ENCODE measurements at places on chromosomes 13 and 19.

DNA sequence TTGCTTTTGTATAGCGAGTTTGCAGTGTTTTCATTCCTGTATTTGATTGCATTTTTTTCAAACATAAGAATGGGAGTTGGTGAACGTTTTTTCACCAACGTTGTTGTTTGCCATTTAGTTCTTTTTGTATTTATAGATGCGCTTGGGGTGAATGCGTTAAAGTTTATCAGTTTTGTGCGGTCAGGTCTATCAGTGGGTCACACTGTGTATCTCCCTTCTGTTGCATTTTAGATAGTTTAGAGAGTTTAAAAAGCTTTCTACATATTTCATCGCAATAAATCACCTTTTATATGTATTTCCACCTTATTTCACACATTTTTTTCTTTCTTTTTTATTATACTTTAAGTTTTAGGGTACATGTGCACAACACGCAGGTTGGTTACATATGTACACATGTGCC, 16.4 kb downstream of the OR7A5 start:
- no peak for DNase-seq

DNA sequence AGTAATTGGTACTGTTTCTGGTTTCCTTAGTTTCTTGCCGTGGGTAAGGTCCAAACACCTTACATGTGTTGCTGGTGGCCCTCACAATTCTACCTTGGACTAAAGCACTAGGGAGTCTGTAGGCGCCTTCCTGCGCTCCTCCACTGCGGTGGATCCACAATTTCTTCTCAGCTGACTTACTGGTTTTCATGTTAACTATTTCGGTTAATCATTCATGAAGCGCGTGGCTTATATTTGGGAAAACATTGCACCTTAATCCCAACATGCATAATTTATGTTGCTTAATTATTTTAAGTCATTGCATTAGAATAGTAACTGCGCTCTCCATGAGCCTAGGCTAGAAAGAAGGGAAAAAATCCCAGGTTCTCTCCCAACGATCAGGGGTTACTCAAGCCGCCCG, 37.7 kb downstream of the ARHGEF7 start:
- DNase-seq = no peak

- DNase-seq = no peak
These were observed 27.5 kb upstream of the SERPINE3 start for GRCh38 chr13:51311957-51312520.

GRCh38 chr19:47109541-47110375, 3.8 kb downstream of the ZC3H4 start:
- DNase-seq = peak; percentile 76

DNA sequence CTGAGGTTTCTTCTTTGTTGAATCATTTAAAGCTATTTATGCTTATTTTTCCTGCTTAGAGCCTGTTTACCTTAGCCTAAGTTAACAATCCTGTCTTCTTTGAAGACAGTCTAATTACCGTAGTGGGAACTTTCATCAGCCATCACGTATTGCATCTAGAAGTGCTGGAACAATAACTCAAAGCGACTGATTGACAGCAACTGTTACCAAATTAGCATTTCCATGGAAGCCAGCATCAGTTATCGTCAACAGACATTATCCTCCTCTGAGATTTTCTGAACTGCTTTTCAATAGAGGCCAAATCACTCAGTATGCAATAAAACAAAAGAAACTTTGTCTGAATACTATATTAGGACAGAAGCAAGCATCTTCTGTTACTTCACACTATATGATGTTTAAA, 433.3 kb upstream of the SLITRK1 start:
- no peak for DNase-seq

- no peak for DNase-seq
These were observed 804 bp downstream of the PLPPR2 start for GRCh38 chr19:11356074-11356397.

Measured in activated CD4-positive, alpha-beta memory T cell treated with anti-CD3 and anti-CD28 coated beads, Interleukin-2, amount 10 ng/mL, durations not matched to agents 7 days and 5 days (primary cell).